ENCODE measurements at places on chromosomes 6 and 20.

- DNase-seq, result no peak
These were observed 119.4 kb downstream of the CD24 start for GRCh38 chr6:106855117-106855516.

DNA sequence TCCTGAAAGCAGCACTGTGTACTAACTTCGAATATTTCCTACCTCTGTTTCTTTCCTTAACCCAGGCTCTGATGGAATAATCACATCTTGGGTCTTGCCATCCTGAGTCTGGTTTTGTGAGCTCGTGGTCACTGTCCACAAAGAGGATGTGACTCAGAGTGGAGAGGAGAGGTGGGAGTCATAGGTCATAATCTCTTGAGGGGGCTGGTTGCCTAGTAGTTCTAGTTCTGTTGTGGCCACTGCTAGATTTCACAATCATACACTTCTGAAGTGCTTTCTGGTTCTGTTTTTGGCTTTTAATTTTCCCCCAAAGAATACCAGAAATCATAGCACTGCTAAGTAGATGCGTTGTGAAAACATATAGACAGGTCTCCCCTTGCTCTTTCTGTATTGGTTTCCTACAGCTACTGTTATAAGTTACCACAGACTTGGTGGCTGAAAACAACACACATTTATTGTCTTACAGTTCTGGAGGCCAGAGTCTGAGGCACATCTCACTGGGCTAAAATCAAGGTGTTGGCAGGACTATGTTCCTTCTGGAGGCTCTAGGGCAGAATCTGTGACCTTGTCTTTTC lies 102.8 kb downstream of the NRSN1 start:
- peak; percentile 6 for DNase-seq

GRCh38 chr6:15642276-15642675 lies 20.6 kb downstream of the DTNBP1 start:
- DNase-seq, result no peak

- DNase-seq, result no peak
These were observed 603.4 kb downstream of the MMUT start for GRCh38 chr6:48859562-48860123.

DNA sequence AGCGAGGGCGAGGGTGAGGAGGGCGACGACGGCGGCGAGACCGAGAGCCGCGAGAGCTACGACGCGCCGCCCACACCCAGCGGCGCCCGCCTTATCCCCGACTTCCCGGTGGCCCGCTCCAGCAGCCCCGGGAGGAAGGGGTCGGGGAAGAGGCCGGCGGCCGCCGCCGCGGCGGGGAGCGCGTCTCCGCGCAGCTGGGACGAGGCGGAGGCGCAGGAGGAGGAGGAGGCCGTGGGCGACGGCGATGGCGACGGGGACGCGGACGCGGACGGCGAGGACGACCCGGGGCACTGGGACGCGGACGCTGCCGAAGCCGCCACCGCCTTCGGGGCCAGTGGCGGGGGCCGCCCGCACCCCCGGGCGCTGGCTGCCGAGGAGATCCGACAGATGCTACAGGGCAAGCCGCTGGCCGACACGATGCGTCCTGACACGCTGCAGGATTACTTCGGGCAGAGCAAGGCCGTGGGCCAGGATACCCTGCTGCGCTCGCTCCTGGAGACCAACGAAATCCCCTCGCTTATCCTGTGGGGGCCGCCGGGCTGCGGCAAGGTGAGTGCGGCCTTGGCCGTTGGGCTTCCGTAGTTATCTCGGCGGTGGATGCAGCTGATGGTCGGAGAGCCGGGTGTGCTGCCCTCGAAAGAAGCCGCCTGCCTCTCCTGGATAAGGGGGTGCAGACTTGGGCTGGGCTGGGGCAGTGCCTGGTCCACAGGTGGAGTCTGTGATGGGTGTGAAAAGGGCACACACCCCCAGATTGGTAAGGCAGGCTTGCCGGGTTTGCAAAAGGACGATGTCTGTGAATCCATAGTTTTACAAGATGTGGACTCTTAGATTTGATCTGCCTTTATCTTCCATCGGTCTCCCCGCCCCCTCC lies 938 bp downstream of the WRNIP1 start:
- peak; percentile 86 for DNase-seq

DNA sequence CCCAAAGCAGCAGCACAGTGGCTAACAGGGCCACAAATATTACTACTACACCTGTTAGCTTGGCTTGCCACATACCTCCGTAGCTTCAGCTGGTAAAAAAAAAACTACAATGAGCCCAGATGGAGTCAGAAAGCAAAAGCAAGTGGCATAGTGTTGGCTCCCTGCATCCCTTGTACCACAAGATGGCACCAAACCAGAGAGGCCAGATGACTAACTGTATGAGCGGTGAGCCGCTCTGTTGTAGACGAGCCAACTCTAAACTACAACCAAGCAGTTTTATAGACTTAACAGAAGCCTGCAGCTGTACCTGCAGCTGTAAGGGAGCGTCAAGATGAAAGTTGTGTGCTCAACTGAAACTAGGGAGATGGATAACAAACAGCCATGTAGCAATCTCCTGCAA lies 84.5 kb upstream of the MCHR2 start:
- DNase-seq, result peak; percentile 17

DNA sequence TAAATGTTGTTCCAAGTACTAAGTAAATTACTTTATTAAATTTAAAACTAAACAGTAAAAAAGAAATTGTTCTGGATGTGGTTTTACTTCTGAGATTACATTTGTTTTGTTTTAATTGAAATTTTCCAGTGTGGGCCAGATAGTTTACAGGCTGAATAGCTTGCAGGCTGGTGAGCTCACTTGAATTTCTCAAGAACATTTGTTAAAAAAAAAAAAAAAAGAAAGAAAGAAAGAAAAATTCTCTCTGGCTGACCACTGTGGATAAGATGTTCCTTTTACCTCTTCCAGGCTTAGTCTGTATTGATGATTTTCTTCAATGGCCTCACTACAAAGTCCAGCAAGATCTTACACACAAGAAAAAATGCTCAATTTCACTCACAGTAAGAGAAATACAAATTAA lies 85.4 kb downstream of the PLCG1 start:
- no peak for DNase-seq

- peak; percentile 31 for DNase-seq
These were observed at the start of gene ANKRD60 for GRCh38 chr20:58228484-58229197. Gene ANKRD60, minus strand, starts transcription at chr20:58228653. Its CDS starts 0 bp downstream, at chr20:58228653.

GRCh38 chr6:108557494-108558371 lies 3.0 kb upstream of the FOXO3 start:
- peak; percentile 85 for DNase-seq

DNA sequence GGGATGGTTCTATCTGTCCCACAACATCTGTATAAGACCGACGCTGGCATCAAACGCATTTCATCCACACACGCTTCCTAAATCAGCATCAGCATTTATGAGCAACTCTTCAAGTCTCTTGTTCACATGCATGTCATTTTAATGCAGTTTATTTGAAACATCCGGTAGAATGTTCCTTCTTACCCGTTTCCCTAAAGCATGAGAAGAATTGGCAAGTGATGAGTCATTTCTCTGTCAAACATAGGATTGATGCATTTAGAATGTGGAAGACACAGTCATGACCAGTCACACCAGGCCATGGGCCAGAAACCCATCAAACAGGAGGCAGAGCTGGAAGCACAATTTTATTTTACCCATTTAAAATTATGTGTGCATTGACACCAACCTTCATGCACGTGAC lies 122.8 kb downstream of the UST start:
- no peak for DNase-seq

DNA sequence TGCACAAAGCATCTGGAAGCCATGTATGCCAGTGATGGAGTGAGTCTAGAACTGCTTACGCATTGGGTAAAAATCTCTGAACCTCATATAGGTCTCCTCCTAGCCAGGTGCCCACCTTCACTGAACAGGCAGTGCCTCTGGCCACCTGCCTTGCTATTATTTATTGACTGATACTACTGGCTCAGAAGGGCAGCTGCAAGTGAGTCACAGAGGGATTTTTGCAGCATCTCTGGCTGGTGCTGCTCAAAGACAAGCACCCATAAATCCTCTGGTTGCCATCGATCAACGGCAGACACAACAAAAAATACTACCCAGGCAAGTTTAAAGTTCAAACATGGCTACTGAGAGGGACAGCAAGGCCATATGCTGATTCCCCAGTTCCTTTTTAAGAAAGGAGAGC lies 279.4 kb downstream of the UBE3D start:
- no peak for DNase-seq

GRCh38 chr6:3471711-3472110 lies 14.9 kb upstream of the SLC22A23 start:
- DNase-seq, result no peak

- no peak for DNase-seq
These were observed 29.8 kb downstream of the SMPDL3A start for GRCh38 chr6:122818866-122819265.

GRCh38 chr20:19285436-19285835 lies 73.0 kb downstream of the SLC24A3 start:
- DNase-seq, result no peak

DNA sequence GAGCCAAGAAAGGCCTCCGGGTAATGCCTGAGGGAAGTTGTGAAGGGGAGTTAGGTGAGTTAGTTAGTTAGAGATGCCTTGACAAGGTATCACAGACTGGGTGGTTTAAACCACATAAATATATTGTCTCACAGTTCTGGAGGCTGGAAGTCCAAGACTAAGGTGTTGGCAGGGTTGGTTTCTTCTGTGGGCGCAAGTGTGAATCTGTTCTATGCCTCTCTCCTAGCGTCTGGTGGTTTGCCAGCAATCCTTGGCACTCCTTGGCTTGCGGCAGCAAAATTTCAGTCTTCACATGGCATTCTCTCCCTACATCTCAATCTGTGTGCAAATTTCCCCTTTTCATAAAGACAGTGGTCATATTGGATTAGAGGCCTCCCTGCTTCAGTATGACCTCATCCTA lies 29.7 kb upstream of the RANBP9 start:
- DNase-seq, result no peak

DNA sequence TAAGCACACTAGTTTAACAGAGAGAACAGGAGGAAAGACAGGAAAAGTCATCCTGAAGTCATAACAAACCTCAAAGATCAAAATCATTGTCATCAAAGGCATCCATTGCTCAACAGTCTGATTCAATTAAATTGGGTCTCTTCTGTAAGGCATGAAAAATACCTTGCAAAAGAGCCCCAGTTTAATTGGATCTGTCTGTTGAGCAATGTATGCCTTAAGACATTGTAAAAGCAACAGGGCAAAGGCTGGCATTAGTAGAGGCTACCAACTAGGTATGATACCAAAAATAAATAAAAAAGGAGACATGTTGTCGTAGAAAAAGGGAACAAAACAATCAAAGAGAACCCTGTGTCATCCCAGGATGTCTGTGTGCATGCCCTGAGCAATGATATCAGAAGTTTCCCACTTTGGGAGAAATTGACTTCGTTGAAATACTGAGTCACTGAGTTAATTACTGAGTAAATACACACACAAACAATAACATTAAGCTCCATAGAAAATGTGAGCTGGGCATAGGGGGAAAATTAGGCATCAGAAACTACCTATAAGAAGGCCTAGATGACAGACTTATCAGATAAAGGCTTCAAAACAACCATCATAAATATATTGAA lies 1013.8 kb upstream of the CITED2 start:
- no peak for DNase-seq

GRCh38 chr6:143553337-143553736 lies 41.8 kb upstream of the FUCA2 start:
- no peak for DNase-seq

DNA sequence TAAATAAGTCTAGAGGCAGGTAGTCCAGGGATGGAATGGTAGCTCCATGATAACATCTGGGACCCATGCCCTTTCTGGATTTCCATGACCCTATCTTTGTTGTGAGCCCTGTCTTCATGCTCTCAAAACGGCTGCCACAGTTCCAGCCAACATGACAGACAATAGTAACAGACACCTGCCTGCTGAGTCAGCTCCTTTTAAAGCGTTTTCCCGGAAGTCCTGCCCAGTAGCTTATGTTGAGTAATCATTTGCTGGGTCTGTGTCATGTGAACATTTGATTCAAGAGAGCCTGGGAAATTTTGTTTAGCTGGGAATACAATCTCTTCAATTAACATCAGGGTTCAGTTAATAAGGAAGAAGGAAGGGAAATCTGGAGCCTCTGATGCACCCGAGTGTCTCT lies 262.2 kb upstream of the SULF2 start:
- DNase-seq, result no peak

DNA sequence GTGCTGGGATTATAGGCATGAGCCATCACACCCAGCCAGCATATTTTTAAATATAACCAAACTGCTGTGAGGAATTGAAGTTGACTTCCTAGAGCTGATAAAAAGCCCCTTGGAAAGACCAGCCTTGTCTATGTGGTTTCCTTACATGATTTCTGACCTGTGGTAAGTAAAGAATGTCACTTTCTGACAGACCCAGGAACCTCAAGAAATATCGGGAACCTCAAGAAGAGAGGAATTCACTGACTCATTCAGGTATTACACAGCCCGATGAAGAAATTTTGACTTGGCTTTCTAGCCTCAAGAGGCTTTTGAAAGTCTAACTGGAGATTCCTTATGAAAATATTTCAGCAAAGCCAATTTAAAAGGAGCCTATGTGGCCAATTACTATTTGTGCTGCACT lies 71.8 kb downstream of the FOXF2 start:
- no peak for DNase-seq

GRCh38 chr20:47782920-47783552 lies 2.2 kb downstream of the SULF2 start:
- no peak for DNase-seq

DNA sequence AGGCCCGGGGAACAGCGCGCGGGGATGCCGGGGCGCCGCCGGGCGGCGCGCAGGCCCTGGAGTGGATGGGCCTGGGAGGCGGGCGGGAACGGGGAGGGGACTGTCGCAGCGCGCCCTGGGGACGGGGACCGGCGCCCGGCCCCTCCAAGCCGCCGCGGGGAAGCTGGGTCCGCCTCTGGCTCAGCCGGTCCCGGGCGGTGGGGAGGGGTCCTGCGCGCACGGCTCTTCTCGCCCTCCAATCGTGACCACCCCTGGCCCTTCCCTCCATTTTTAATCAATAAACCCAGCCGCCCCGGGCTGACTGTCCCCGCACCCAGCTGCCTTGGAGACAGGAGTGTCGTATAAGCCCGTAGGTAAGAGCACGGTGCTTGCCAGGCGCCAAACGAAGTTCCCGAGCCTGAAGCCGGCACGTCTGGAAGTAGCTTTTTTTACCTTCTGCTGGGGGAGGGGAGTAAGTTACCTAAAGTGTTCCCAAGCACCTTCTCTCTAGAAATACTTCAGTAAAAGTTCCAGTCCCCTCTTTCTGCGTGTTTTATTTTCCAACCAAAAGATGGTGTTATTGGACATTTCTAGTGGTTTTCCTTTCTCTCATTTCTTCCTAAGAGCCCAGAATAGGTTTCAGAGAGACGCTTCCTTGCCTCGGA lies 780 bp upstream of the TAF4 start:
- DNase-seq, result peak; percentile 76
